ENCODE measurements at places on chromosomes 13 and 19. TPM values are rescaled to one million over a fixed set of nuclear protein-coding genes. Genes with fewer than 3 reads are reported as not detected.

The PLK5 gene
- total RNA-seq, result 0.51 TPM

The THSD1 gene
- total RNA-seq, result 24.5 TPM

The CEACAM21 gene
- 2.6 TPM for total RNA-seq

The ZNF729 gene
- total RNA-seq, result 0.10 TPM

The FARSA gene
- 36.9 TPM for total RNA-seq

The RNF113B gene
- not detected for total RNA-seq

The ZNF540 gene
- total RNA-seq, result 2.5 TPM

The SIGLEC7 gene
- not detected for total RNA-seq

The CEACAM1 gene
- 3.8 TPM for total RNA-seq

The GNG7 gene
- total RNA-seq, result 3.2 TPM

The SIGLEC12 gene
- not detected for total RNA-seq

The RAP2A gene
- 51.2 TPM for total RNA-seq

The MYH14 gene
- total RNA-seq, result 60.6 TPM

The EPS8L1 gene
- total RNA-seq, result 76.8 TPM

The RXFP2 gene
- total RNA-seq, result not detected

The MYO1F gene
- 7.3 TPM for total RNA-seq

The EXOC3L2 gene
- 4.0 TPM for total RNA-seq

The KLK2 gene
- not detected for total RNA-seq

The CACNA1A gene
- 0.72 TPM for total RNA-seq

The CDC42EP5 gene
- total RNA-seq, result 24.5 TPM

The NLRP9 gene
- not detected for total RNA-seq

The CCDC61 gene
- 13.7 TPM for total RNA-seq

The ZNF304 gene
- total RNA-seq, result 13.5 TPM

The YJEFN3 gene
- 0.62 TPM for total RNA-seq

The MIA gene
- total RNA-seq, result 1.9 TPM

The NEK5 gene
- 0.72 TPM for total RNA-seq

The UBE2L5 gene
- total RNA-seq, result not detected

The ZSCAN22 gene
- total RNA-seq, result 2.5 TPM

The SMIM44 gene
- not detected for total RNA-seq

The C1QTNF9B gene
- not detected for total RNA-seq

The POMP gene
- total RNA-seq, result 63.9 TPM

The SF3A2 gene
- 44.8 TPM for total RNA-seq

The ZNF561 gene
- 49.1 TPM for total RNA-seq

The LRRC63 gene
- not detected for total RNA-seq

The ZNF549 gene
- total RNA-seq, result 9.3 TPM

The KASH5 gene
- not detected for total RNA-seq

The CFAP97D2 gene
- total RNA-seq, result not detected

The ZNF878 gene
- total RNA-seq, result not detected

The CYP2A7 gene
- total RNA-seq, result not detected

The NFIX gene
- 144 TPM for total RNA-seq

The IGFL4 gene
- total RNA-seq, result 0.41 TPM

The KCTD12 gene
- 178 TPM for total RNA-seq

The SHISA7 gene
- not detected for total RNA-seq

The MBD3L2 gene
- not detected for total RNA-seq

The KLC3 gene
- 13.7 TPM for total RNA-seq

The SYT3 gene
- 0.10 TPM for total RNA-seq

Data from tongue (tissue), 3 donors.